Stimulated activated CD4-positive, alpha-beta T cell treated with anti-CD3 and anti-CD28 coated beads, Interleukin-2, amount 100 ng/mL, for 48 hours (primary cell): ENCODE measurements at places on chromosomes 16 and 17.
A peak's percentile ranks its signal among the peaks of the same experiment; 100 is the strongest.

GRCh38 chr17:37461668-37462067 lies 28.0 kb upstream of the DUSP14 start:
- DNase-seq, result no peak

DNA sequence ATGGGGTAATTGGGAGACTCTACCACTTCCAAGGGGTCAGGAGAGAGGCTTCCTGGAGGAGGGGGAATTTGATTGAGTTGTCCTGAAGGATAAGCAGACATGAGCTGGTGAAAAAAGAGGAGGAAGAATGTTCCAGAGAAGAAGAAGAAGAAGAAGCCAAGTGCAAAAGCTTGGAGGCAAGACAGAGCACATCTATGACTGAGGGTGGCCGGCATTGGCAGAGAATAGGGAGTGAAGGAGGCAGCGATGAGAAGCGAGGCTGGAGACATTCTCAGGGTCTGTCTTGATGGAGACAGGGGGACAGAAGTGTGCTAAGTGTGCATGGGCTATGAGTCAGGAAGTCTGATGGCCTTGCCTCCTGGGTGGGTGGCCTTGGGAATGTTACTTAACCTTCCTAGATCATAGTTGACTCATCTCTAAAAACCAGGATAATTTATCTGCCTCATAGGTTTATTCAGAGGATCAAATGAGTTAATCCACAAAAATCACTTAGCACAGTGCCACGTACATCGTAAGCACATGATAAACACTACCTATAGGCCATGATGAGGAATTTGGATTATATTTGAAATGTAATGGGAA lies 171.7 kb downstream of the ABCC12 start:
- no peak for DNase-seq

- DNase-seq, result no peak
Measured at GRCh38 chr16:10660950-10661635, 33.6 kb downstream of the TEKT5 start.

- no peak for DNase-seq
Measured at GRCh38 chr17:45008216-45008615, 40.1 kb upstream of the C1QL1 start.

GRCh38 chr17:30021708-30022317 lies 80.4 kb downstream of the EFCAB5 start:
- peak; percentile 13 for DNase-seq

GRCh38 chr17:82193520-82194220 lies 19.0 kb downstream of the CCDC57 start:
- DNase-seq, result no peak

DNA sequence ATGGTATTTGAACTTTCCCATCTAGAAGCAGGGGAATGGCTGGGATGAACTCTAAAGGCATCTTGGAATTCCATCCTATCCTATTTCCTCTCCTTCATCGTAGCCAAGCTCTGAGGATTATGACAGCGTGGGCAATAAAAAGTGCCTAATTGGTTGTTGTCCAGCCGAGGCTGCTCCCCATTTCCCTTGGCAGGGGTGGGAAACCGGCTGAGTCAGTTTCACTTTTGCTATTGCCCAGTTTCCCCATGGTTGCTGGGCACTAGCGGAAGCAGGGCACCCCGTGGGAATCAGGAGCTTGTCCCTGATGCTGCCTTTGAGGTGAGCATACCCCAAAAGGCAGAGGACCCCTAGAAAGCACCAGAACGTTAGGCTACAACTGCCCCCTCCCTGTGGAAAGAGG lies 13.8 kb upstream of the SP2 start:
- DNase-seq, result no peak

GRCh38 chr17:15078570-15078969 lies 186.6 kb downstream of the PMP22 start:
- DNase-seq, result no peak

- no peak for DNase-seq
Measured at GRCh38 chr17:77405867-77406732, 265.3 kb downstream of the SEC14L1 start.

GRCh38 chr16:754656-755055 lies 5.9 kb upstream of the MSLN start:
- DNase-seq, result no peak

GRCh38 chr17:56347639-56348038 lies 194.4 kb downstream of the ANKFN1 start:
- no peak for DNase-seq

DNA sequence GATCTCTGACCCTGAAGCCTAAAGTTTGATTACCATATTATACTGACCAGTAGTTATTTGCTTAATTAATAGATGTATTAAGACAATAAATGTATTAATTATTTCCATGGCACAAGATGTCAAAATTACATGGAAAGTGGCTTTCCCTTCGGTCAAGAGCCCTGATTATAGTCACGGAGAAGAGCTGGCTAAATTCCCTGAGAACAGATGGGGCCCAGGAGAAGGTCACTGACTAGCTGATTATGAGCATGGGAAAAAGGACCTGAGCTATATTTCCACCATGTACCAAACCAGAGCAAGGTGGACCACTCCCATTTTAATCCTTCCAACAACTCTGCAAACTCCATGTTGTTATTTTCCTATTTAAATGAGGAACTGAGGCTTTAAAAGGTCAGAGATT lies 12.9 kb upstream of the MYO18A start:
- DNase-seq, result no peak

DNA sequence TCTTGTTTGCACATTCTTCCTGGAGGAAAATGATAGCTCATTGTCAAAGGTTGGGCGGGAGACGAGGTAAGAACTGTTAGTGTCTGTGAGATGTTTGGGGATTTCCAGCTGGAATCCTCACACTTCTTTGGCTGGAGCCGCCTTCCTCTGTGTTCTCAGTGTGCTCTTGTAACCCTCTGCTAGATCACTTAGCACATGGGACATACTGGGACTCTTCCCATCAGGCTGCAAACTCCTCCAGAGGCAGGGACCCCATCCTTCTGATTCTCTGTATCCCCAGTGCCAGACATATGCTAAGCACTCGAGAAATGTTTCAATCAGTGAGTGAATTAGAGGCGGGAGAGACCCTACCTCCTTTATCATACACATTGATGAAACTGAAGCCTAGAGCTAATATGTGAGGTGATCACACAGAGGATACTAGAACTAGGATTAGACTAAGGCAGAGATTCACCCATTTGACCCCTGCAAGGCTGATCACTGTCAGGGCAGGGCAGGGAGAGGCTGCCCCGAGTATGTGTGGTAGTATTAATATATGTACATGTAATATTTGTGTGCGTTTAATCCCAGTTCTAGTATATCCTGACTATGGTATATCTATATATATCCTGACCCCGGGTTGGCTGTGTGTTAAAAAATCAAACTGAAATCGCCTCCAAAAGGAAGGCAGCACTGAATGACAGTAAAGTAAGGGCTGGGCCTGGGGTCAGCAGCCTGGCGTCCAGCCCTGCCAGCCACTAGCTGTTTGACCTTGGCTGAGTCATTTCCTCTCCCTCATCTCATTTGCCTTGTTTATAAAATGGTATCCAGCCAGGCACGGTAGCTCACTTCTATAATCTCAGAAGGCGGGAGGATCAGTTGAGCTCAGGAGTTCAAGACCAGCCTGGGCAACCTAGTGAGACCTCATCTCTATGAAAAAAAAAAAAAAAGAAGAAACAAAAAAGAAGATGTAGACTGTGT lies 75.5 kb upstream of the TBX2 start:
- DNase-seq, result no peak

DNA sequence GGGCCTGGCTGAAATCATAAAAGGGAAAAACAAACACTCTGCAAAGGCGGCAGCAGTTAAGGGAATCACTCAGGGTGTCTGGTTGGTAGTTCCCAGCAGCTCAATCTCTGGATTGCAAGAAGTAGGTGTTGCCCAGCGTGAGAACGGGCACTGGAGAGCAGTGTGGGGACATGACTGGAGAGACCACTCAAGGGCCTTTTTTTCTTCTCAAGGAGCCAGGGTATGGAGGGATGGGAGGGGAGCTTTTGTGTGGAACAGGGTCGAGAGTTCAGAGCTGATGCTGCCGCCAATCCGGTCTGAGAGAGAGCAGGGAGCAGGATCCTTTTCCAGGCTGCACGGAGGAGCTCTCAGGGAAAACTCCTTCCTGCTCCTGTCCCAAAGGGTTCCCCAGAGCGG lies 15.2 kb downstream of the SCNN1B start:
- DNase-seq, result no peak
